Dermis blood vessel endothelial cell (primary cell): ENCODE measurements at places on chromosomes 12 and 14. TPM values are rescaled to one million over a fixed set of nuclear protein-coding genes. Genes with fewer than 3 reads are reported as not detected.

- no peak for DNase-seq
These were observed 175.9 kb downstream of the NTS start for GRCh38 chr12:86050010-86050409.

GRCh38 chr12:94266796-94267536 is 118.6 kb downstream of the PLXNC1 start:
- no peak for DNase-seq

DNA sequence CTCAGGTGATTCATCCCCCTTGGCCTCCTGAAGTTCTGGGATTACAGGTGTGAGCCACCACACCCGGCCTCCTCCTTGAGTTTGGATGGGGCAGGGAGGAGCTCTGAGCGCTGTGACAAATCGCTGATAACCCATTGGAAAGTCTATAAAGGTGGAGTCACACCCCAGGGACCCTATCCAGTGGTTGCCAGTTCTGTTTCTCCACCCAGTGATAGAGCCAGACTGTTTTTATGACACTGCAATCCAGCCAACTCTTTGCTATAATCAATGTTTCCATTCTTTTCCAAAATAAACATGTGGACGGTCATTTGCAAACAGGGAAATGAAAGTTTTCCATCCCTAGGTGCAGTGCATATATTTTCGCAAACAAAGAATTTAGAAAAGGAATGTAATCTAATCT is 142.0 kb upstream of the PELI2 start:
- DNase-seq: peak; percentile 16

- no peak for DNase-seq
These were observed 32.2 kb upstream of the NUBPL start for GRCh38 chr14:31529053-31529452.

DNA sequence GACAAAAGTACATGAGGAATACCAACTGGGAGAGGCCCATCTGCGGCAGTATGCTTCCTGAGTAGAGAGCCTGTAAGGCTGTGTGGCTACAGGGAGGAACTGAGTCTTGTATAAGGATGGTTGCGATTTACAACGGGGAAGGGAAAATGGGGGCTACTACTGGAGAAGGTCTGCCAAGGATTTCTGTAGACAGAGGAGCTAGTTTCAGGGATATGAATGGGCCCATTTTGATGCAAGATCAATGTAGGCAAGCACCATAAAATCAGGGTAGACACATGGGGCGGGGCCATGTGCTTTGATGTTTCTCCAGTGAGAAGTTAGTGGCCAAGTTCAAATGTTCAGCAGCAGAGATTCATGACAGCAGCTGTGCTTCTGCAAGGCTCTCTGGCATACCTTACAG is 149.4 kb downstream of the GPR65 start:
- no peak for DNase-seq

- DNase-seq: peak; percentile 32
These were observed 69.8 kb downstream of the RERG start for GRCh38 chr12:15151161-15152091.

DNA sequence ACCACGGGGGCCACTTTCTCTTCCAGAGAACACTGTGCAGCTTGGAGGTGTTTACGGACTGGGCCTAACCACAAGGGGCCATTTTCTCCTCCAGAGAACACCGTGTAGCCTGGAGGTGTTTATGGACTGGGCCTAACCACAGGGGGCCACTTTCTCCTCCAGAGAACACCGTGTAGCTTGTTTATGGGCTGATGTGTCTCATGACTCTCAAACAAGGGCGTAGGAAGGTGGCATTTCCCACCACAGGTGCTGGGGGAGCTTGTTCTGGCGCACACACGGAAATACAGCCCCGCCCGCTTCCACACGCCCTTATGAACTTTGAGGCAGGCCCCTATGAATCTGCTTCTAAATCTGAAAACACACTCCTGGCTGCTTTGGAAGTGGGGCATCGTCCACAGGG is 174.6 kb upstream of the SFSWAP start:
- DNase-seq: no peak

DNA sequence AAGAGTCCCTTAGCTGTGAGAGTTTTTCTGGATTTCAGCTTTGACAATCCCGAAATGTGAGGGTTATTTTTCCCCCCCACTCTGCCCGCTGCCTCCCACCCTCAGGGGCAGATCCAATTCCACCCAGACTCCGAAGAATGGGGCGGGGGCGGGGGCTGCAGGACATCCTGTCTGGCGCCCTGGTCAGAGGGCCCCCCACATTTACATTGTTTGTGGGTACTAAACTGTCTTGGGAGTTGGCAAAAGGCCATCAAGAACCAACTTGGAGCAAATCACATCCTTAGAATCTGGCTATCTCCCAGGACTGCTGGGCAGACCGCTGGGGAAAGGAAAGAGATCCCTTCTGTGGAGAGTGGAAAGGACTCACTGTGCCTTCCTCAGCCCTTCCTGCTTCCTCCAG is 2.4 kb downstream of the EMP1 start:
- DNase-seq: peak; percentile 87

DNA sequence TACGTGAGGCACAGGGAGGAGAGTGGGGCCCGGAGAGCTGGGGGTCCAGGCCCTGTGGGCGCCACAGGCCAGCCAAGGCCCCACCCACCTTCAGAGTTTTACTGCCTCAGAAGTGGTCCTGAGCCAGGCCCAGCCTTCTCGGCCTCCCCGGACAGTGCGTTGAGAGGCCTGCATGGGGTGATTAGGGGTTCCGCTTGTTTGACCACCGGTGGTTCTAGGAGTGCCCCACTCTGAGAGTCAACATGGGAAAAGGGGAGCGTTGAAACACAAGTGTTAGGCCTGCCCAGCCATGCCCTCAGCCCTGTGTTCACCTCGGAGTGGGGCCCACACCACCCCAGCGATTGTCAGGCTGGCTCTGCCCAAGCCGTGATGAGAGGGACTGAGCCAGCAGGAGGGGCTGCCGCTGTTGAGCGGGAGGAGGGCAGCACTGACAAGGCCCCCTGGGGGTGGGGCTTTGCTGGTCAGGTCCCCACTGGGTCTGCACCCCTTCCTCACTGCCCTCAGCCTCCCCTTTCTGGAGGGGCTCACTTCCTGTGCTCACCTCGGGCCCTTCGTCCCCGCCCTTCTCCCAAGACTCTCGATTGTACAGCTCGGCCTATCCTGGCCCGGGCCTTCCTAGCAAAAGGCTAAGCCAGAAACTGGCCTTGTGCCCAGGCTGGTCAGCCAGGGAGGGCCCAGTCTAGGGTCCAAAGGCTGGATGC is 4.8 kb downstream of the CKB start:
- DNase-seq: no peak

- DNase-seq: no peak
These were observed 92.6 kb upstream of the HIF1A start for GRCh38 chr14:61602733-61603077.

DNA sequence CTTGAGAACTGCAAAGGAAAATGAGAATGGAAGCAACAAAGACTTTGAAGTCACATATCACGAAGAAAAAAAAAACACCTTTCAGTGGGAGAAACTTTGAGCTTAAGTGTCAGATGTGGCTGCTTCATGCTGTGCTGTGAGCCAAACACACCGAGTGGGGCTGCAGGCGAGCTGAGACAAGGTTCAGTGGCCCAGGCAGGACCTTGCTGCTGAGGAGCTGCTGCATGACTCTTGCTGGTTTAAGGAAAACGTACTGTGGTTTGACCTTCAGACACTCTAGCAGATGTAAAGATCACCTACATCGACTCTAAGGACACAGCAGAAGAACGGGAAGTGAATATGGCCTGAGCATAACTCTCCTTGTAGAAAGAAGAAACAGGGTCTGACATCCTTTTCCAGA is 118.1 kb upstream of the OR4E1 start:
- no peak for DNase-seq

SYCP3 gene
- 0.05 TPM in 1 of 2 replicates, not detected in the other for total RNA-seq

CDKN3 gene
- total RNA-seq: 34.4 and 83.6 TPM in 2 replicates

SERPINA1 gene
- 0.23 and 0.51 TPM in 2 replicates for total RNA-seq

RNF31 gene
- total RNA-seq: 53.2 and 54.1 TPM in 2 replicates

KRT72 gene
- total RNA-seq: not detected in 2 replicates

PPP2R5E gene
- 14.3 and 37.1 TPM in 2 replicates for total RNA-seq
